Hematopoietic multipotent progenitor cell treated with erythropoietin and hydrocortisone succinate and interleukin-3 and kit ligand, for 15 days (in vitro differentiated cells): ENCODE measurements at places on chromosomes 16 and 17.

- no peak for DNase-seq
Observed at GRCh38 chr17:61470530-61471136, 18.4 kb downstream of the TBX4 start.

GRCh38 chr16:77191259-77191969 is 424 bp downstream of the MON1B start:
- DNase-seq = no peak

- no peak for DNase-seq
Observed at GRCh38 chr16:87531418-87531817, 38.6 kb upstream of the ZCCHC14 start.

DNA sequence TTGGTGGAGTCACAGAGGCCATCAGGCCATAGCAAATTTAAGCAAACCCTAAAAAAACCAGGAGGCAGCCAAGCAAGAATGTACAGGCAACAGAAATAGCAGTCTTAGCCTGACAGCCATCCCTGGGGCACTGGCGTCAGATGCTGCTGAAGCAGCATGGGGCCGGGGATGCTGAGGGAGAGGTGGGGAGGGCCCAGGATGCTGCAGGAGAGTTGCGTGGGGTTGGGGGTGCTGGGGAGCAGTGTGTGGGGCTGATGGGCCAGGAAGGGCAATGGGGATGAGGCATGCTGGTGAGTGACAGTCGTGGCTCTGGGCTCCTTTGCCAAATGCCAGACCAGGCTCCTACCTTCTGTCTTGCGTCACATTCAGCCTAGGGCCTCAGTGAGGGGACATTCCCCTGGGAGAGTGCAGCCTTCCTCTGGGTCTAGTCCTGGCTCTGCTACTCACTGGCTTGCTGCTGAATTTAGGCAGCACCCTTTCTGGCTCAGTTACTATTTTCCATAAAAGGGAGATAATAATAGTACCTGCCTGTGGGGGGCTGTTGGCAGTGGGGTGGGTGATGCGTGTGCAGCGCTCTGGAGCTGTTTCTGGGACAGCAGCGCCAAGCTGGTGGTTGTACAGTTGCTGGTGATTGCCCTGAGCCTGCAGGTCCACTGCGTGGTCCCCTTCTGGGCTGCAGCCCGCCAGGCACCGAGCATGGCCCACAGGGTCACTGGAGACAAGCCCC is 88.1 kb downstream of the AMFR start:
- DNase-seq = no peak

GRCh38 chr17:74864866-74865395 is 5.2 kb upstream of the GRIN2C start:
- peak; percentile 74 for DNase-seq
